Uterus (tissue), 4 donors: ENCODE measurements at places on chromosomes 3 and 15. TPM values are rescaled to one million over a fixed set of nuclear protein-coding genes. Genes with fewer than 3 reads are reported as not detected.

LEKR1 gene
- total RNA-seq: 0.26 TPM

DNA sequence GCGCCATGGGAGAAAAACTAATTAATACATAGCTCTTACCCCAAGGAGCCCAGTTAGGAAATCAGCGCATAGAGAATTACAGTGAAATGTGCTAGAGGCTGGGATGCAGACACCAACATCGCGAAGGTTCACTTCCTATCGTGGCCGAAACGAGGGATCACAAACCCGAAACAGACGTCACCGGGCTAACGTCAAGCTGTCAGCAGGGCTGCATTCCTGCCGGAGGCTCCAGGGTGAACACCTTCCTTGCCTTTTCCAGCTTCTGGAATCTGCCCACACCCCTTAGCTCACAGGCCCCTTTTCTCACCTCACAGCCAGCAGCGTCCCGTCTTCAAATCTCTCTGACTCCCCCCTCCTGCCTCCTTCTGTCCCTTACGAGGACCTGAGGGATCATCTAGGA, 13.0 kb downstream of the GP5 start:
- no peaks in the 10 kb centered on the region for H3K36me3 ChIP-seq
- H3K4me3 ChIP-seq: no peak overlapping the region
- no peaks in the 10 kb centered on the region for H3K27me3 ChIP-seq
- no peak for DNase-seq
- no peaks in the 10 kb centered on the region for H3K4me1 ChIP-seq

DNA sequence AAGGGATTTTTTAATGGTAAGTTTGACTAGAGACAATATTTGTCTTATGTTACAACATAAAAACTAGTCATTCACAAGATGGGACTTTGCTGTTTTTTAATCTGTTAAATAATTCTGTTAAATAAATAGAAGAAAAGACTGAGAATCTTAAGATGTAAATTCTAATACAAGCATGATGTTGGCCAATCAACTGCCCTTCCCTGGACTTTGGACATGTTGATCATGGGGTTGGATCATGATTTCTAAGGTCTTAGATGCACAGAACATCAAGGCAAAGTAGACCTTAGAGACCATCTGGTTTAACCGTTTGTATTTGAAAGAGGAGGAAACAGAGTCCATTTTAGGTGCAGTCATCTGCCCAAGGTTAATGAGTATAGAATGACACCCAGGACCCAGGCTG, 10.9 kb downstream of the MASP1 start:
- no peak overlapping the region for H3K4me3 ChIP-seq
- DNase-seq: no peak
- H3K36me3 ChIP-seq: no peaks in the 10 kb centered on the region
- H3K27ac ChIP-seq: no peak overlapping the region
- H3K4me1 ChIP-seq: no peaks in the 10 kb centered on the region

DNA sequence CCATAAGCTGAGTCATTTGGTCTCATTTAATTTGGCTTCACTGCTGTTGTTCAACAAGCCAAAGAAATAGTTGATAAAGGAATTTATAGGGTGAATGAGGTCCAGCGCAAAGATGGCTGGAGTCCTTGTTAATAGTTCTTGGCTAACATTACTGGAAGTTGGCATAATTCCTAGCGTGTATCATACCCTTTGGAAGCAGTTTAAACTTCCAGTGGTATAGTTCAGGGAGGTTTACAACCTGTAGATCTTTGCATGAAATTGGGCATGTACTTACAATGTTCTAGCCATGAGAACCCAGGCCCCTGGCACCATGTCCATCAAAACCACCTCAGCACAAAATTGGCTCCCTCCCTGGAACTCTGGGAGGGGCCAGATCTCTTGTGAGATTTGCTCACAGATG, 380.8 kb downstream of the LRTM1 start:
- H3K36me3 ChIP-seq: no peaks in the 10 kb centered on the region
- H3K27ac ChIP-seq: no peak overlapping the region
- no peak overlapping the region for H3K4me3 ChIP-seq

GRCh38 chr3:143098032-143098764, 21.4 kb upstream of the CHST2 start:
- no peaks in the 10 kb centered on the region for H3K4me1 ChIP-seq
- H3K36me3 ChIP-seq: no peaks in the 10 kb centered on the region
- no peak for DNase-seq
